ENCODE measurements at places on chromosomes 12 and 14.

- DNase-seq = no peak
Observed at GRCh38 chr14:90966493-90966892, 93.9 kb downstream of the RPS6KA5 start.

DNA sequence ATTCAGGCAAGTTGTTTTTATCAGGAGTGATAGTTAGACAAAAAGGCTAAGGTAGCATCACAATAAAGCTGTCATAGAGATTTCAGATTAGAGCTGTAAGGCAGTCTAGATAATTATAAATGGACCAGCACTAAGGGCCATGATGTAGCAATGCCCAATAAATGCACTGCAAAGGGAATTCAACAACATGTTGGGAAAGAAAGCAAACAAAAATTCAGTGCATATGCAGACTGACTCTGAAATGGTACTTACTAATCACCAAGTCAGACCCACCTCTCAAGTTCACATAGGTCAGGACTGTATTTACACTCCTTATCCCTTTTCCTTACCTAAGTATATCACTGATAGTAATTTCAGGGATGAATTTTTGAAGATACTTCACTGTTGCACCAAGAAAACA lies 33.7 kb upstream of the SOS2 start:
- DNase-seq = no peak

DNA sequence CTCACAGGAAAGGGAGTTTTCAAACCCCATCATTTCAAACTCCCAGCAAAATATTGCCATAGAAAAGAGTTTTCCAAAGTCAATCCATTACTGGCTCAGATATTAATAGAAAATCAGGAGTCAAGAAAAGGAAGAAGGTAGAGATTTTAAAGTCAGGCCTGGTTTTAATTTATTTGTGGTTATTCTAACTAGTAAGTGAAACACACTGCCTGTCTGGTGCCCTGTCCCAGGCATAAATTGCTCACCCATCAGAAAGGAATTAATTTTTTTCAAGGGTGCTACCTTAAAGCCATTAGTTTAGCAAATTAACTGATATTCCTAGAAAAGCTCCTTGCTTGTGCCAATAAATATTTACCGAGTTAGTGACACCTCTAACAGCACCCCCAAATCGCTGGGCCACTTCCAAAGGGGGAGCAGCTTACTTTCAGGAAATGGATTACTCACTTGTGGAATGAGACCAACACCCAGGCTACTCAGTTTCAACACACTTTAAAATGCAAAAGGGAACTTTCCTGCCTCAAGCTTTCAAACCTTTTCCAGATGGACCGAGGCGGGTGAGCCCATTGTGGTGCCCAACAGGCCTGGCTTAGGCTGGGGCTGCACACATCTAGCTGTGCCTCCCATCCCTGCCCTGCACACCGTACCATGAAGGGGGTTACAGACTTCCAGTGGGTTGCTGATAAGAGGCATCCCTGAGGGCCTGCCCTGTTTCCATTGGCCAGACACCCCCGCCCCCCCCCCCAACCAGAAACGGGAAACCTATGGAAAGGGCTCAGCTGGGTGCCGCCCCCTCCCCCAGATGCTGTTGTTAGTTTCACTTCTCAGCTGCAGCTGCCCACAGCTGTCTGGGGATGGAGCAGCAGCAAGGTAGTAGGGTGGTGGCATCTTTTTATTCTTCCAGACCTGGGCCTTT lies 117.2 kb downstream of the SAMD4A start:
- DNase-seq = peak; percentile 88

GRCh38 chr14:77478029-77478428 lies 20.1 kb downstream of the AHSA1 start:
- no peak for DNase-seq

- no peak for DNase-seq
Observed at GRCh38 chr14:62696929-62697328, 348.3 kb downstream of the KCNH5 start.

DNA sequence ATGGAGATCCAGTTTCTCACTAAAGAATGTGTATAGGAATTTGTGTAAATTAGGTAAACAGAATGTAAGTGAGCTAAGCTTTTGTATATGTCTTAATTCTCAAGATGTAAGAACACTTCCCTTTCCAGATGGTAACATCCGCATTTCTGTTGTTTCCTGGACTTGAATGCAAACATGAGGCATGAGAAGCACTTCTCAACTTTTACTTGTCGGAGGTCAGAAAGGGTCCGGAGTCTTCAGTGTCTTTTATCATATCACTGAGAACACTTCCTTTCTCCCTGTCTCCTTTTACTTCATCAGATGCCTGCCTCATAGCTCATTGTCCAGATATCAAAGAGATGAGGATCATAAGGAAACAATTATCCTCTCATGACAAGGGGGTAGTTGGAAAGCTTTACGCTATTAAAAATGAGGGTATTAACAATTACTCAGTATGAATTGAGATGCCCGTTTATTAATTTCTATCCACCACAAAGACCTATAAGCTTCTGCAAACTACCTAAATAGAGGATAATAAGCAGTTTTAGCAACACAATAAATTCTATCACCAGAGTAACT lies 214.1 kb upstream of the FLRT2 start:
- no peak for DNase-seq

GRCh38 chr12:104963757-104964156 lies 5.7 kb upstream of the SLC41A2 start:
- DNase-seq = no peak

GRCh38 chr12:130526813-130527212 lies 189.1 kb downstream of the PIWIL1 start:
- DNase-seq = no peak

GRCh38 chr12:90519285-90519684 lies 435.7 kb downstream of the CCER1 start:
- no peak for DNase-seq

DNA sequence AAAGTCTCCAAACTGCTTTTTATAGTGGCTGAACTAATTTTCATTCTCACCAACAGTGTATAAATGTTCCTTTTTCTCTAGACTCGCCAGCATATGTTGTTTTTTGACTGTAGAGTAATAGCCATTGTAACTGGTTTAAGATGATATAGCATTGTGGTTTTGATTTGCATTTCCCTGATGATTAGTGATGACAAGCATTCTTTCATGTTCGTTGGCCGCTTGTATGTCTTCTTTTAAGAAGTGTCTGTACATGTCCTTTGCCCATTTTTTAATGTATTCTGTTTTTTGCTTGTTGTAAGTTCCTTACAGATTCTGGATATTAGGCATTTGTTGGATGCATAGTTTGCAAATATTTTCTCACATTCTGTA lies 404.9 kb downstream of the FLRT2 start:
- DNase-seq = peak; percentile 2

DNA sequence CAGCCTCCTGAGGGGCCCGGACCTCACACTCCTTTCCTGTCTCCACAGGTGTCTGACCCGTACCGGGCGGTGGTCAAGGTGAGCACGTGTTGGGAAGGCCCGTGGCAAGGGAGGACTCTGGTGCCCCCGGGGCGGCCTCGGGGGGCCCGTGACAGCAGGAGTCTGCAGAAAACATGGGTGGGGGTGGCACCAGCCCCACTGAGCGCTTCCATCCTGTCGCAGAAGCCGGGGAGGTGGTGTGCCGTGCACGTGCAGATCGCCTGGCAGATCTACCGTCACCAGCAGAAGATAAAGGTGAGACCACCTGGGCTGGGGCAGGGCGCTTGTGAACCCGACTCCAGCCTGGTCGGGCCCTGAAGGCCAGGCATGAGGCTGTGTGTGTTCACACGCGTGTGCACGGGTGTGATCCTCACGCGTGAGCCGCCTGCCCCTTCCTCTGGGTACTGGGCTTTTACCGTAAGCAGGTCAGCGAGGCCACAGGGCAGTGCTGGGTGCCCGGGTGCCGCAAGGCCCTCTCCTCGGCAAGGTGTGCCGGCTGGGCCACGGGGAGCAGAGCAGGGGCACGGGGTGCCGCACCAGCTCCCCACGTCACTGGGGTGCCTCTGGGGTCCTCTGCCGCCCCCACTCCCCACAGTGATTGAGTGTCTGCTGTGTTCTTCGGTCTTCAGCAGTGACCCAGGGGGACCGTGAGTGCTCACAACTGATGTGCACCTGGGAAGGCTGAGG lies 35.9 kb downstream of the LRCOL1 start:
- no peak for DNase-seq

- no peak for DNase-seq
Observed at GRCh38 chr12:113237748-113238147, 16.5 kb downstream of the TPCN1 start.

DNA sequence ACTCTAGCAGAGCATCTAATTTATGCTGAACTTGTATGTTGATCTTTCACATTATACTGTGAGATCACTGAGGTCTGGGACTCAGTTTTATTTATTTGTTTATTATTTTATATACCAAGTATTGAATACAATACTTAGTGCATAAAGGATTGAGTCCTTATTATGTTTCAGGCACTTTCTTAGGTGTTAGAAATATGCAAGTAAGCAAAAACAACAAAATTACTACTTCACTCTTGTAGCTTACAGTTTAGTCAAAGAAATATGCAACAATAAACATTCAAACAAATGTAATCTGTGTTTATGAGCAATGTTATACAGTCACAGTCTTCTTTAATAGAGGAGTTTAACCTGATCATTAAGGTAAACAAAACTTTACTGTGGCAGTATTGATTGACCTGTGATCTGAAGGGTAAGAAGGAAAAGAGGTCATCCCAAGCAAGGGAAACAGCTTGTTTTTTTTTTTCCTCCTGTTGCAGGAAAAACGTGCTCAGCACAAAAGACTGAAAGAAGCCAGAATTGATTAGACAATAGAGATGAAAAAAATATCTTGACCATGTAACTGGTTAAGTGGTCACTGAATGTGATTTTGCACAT lies 990.7 kb downstream of the TRHDE start:
- DNase-seq = no peak

- DNase-seq = peak; percentile 79
Observed at GRCh38 chr14:105491366-105491973, 424 bp downstream of the TEDC1 start.

- DNase-seq = peak; percentile 63
Observed at GRCh38 chr12:15701631-15702156, 87.5 kb downstream of the EPS8 start.

GRCh38 chr12:76586764-76587395 lies 27.3 kb upstream of the OSBPL8 start:
- peak; percentile 52 for DNase-seq

GRCh38 chr14:85573406-85573805 lies 43.5 kb downstream of the FLRT2 start:
- DNase-seq = peak; percentile 14

GRCh38 chr14:69700575-69700974 lies 66.4 kb upstream of the SRSF5 start:
- DNase-seq = no peak

GRCh38 chr14:106459971-106460730 lies 933.8 kb downstream of the TMEM121 start:
- no peak for DNase-seq
